ENCODE measurements at places on chromosomes 1 and 21.

DNA sequence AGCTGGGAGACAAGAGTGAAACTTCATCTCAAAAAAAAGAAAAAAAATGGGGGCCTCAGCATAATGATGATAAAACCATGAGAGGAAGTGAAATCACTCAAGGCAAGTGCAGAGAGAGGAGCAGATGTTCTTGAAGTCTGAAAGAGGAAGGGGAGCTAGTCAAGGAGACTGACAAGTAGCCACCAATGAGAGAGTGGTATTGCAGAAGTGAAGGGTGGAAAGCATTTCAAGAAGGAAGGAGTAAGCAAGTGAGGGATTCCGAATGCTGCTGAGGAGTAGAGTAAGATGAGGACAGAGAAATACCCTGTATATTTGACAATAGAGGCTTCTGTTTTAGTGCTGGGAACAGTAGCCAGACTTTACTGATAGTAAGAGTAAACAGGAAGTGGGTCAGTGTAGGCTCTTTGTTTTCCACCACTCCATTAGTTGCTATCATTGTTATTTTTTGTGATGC lies 2.9 kb downstream of the TATDN3 start:
- DNase-seq: no peak

- DNase-seq: no peak
Measured at GRCh38 chr1:180157576-180158057, 2.9 kb downstream of the QSOX1 start.

GRCh38 chr1:156055281-156056048 lies 883 bp downstream of the LAMTOR2 start:
- no peak for DNase-seq

GRCh38 chr1:216705676-216706075 lies 17.6 kb downstream of the ESRRG start:
- DNase-seq: no peak

DNA sequence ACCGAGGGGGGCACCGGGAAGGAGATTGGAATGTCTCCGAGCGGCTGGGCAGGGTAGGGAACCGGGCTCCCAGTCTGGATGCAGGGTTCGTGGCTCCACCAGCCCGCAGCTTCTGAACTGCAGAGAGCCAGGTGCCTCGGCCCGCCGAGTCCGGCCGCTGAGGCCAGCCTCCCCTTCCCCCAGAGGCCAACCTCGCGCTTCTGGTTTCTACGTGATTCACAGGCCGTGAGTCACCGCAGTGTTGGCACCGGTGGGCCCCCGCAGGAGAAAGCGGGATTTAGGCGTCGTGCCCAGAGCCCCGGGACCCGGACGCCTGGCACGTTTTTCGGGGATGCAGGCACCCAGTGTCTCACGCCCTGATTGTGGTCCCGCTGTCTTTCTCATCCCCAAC lies 458 bp downstream of the CRABP2 start:
- no peak for DNase-seq

GRCh38 chr1:183239793-183240525 lies 53.9 kb downstream of the LAMC2 start:
- no peak for DNase-seq

DNA sequence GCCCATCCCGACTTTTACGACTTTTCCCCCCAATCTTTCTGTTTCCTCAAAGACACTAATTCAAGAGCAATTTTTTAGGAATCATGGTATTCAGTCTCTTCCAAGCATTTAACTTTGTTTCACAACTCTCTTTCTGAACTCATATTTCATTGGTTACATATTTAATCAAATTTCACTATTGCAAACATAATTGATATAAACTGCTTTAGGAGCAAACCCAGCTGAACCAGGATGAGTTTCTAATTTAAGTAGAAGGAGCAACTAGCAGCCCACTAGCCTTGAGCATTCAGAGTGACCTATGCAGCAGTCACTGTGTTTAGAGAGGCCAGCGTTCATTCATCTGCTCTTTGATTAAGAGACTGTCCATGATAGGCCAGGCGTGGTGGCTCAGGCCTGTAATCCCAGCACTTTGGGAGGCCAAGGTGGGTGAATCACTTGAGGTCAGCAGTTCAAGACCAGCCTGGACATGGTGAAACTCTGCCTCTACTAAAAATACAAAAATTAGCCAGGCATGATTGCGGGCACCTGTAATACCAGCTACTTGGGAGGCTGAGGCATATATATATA lies 1.8 kb downstream of the CELA2B start:
- DNase-seq: no peak

GRCh38 chr1:182431278-182431677 lies 18.7 kb upstream of the RGSL1 start:
- no peak for DNase-seq

GRCh38 chr1:94677714-94678113 lies 136.2 kb upstream of the F3 start:
- no peak for DNase-seq

DNA sequence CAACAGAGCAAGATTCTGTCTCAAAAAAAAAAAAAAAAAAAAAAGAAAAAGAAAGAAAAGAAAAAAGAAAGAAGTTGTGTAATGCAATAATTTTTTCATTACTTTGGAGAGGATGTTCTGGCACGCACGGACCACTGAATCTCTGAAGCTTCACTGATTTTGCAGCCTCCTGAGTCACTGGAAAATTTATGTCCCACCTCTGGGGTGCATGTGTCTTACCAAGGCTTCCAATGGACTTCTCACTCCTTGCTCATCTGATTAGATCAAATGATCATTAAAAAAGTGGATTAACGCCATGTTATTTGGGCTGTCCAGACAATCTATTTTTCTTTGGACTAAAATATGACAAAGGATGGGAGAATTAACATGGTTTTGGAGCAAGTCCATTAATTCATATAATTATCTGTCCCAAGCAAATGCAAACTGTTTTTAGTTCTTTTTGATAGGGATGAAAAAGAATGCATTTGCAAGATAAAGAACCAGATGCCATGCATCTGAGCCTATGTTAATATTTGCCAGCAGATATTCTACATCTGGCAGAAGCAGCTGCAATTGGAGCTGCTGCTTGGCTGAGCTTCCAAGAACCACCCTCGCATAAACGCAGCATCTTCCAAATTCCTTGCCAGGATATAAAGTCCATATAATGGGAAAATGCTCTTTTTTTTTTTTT lies 10.1 kb upstream of the MAP1LC3C start:
- no peak for DNase-seq

- DNase-seq: no peak
Measured at GRCh38 chr1:220239213-220239612, 33.0 kb downstream of the RAB3GAP2 start.

DNA sequence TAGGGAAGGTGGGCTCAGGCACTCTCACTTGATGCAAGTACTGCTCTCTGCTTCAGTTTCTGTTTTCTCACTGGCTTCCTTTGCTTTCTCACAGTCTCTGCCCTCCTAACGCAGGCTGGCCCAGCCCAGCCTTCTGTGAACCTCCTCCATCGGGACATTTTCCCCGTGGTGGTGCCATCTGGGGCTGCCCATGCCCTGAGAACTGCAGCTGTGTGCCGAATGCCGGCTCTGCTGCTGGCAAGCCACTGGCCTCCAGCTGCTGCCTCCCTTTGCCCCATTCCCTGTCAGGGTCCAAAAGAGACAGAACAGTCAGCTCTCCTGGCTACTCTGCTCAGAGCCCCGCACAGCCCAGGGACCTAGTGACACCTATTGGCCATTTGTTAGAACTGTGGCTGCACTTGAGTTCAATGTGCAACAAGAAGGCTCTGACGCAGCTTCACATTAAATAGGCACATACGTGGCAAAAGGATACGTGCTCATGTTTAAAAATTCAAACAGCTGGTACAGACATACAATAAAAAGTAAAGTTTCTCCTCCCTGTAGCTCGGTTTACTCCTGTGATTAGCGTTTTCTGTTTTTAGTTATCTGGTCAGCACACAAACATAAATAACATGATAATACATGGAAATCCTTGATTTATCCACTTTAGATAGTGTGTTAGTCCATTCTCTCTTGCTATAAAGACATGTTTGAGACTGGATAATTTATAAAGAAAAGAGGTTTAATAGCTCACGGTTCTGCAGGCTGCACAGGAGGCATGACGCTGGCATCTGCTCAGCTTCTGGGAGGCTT lies 46.6 kb downstream of the FCRL5 start:
- no peak for DNase-seq

GRCh38 chr1:2180297-2181245 lies 14.0 kb downstream of the FAAP20 start:
- no peak for DNase-seq
